Stimulated activated CD8-positive, alpha-beta memory T cell treated with anti-CD3 and anti-CD28 coated beads, Interleukin-7, amount 100 ng/mL, for 48 hours (primary cell): ENCODE measurements at places on chromosomes 12 and 14.

GRCh38 chr12:12592930-12593329, 18.7 kb upstream of the CREBL2 start:
- no peak for DNase-seq

GRCh38 chr14:50303744-50304471, 8.1 kb downstream of the L2HGDH start:
- no peak for DNase-seq

GRCh38 chr12:45634273-45634917, 95.1 kb upstream of the ARID2 start:
- no peak for DNase-seq

- DNase-seq, result no peak
Observed at GRCh38 chr14:95315579-95315978, 4.1 kb downstream of the CLMN start.

GRCh38 chr14:69838881-69839416, 40.3 kb upstream of the SMOC1 start:
- no peak for DNase-seq
